ENCODE measurements at places on chromosomes 4 and X.

- DNase-seq: no peak
Measured at GRCh38 chrX:130702867-130703707, 199.9 kb downstream of the ENOX2 start.

- DNase-seq: peak; percentile 20
Measured at GRCh38 chr4:83490876-83491450, 6.1 kb upstream of the ABRAXAS1 start.

DNA sequence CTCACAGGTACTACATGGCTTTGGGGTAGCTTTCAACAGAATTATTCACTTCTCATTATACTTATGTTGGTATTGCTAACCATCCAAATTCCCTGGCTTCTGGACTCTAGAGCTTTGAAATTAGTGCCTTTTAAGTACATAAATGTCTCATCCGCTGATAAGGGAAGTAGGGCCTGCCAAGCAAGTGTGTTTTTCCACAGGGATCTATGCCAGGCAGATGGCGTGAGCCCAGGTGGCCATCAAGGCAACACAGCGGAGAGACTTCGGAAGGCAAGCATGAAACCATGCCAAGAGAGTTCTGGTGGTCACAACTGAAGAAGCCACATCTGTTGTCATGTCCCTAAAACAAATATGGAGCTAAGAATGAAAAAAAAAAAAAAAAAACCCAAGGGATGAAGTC is 503.1 kb upstream of the LCORL start:
- no peak for DNase-seq

GRCh38 chr4:1053080-1053661 is 41.7 kb downstream of the FGFRL1 start:
- no peak for DNase-seq

DNA sequence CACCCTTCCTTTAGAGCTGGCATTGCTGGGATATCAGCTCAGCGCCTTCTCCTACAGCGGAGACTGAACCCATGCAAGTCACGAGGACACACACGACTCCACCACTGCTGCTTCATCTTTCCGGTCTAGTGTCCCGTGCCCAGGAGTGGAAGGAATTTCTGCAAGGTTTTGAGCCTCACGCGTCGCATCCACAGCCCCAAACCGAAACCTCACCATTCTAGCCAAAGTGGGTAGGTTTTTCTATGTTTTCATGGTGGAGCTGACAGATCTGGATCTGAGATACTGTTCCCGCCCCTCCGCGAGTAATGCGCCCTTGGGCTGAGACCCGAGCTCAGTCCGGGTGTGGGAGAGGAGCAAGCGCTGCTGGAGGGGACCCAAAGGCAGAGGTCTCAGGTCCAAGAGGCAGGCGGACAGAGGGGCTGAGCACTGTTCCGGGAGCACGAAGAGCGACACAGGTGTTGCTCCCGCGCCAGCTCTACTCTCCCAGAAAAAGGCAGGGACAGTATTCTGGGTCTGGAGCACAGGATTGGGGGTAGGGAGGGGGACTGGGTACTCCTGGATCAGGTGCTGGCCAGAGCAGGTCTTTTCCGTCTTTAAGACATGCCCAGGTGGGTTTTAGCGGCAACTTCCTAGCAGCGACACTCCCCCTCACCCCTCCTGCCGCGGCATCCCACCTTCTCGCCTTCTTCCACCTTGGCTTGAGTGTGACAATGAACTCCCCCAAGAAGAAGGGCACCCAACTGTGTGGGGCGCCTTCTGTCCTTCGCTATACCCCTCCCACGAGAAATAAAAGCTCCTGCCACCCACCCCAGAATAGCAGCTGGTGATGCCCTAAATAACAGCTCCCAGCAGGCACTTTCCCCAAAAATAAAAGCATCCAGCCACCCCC is 1.8 kb downstream of the EPHA5 start:
- DNase-seq: no peak

DNA sequence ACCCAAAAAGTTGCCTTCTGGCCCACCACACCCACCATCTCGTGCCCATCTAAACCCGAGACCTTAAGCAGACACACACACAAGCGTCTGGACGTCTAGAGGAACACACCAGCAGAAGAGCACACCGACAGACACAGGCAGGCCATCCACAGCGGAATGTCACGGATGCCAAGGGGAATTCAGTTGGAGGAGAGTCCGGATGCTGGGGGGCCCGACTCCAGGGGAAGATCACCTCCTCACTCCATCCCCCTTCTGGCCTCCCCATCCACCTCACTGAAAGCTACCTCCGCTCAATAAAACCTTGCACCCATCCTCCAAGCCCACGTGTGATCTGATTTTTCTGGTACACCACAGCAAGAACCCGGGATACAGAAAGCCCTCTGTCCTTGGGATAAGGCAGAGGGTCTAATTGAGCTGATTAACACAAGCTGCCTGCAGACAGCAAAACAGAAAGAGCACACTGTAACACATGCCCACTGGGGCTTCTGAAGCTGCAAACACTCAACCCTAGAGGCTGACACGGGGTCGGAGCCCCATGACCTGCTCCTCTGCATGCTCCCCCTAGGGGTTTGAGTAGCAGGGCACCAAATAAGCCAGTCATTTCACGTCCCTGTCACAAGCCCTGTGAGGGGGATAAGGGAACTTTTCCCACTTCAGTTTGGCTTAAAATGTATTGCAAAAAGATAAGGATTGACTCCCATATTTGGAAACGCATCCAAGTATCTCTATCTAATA is 339.6 kb upstream of the PCDH10 start:
- DNase-seq: no peak

GRCh38 chrX:155108427-155108826 is 37.1 kb downstream of the BRCC3 start:
- no peak for DNase-seq

DNA sequence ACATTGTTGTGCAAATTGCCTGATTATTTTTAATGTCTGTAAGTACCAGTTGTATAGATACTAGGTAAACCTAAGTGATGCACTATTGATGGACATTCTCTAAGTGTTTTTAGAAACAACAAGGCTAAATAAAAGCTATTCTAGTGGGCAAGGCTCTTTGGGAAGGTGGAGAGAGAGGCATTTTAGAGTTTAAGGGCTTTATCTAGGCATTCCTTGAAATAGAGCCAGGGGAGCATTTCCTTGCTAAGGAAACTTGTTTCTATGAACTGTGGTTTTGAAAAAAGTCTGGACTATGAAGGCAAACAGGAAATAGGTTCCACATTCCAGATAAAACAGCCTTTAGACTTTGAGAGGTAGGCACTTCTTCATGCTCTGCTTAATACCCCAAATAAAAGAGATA is 23.8 kb downstream of the BMX start:
- DNase-seq: no peak

GRCh38 chrX:107825698-107826237 is at the start of gene MID2:
Gene MID2, plus strand, starts transcription at chrX:107825866. Its CDS starts 561 bp downstream, at chrX:107826427.
- peak; percentile 55 for DNase-seq

DNA sequence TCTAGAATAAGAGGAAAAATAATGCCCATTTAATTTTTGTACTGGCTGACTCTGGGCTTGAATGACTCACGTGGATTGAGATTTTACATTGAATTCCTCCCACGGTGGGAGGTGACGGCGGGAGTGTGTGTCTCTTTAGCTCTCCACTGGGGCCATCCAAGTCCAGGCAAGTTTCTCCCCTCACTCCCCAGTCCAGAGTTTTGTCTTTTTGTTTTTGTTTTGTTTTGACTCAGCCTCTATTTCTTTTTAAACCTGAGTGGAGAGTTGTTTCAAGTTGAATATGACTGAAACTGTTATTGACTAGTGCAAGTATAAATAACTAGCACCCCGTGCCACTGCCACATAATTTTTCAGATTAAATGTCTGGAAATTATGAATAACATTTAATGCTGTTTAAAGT is 13.6 kb downstream of the CHST7 start:
- DNase-seq: no peak

- no peak for DNase-seq
Measured at GRCh38 chr4:40916218-40916555, 166.4 kb downstream of the NSUN7 start.

DNA sequence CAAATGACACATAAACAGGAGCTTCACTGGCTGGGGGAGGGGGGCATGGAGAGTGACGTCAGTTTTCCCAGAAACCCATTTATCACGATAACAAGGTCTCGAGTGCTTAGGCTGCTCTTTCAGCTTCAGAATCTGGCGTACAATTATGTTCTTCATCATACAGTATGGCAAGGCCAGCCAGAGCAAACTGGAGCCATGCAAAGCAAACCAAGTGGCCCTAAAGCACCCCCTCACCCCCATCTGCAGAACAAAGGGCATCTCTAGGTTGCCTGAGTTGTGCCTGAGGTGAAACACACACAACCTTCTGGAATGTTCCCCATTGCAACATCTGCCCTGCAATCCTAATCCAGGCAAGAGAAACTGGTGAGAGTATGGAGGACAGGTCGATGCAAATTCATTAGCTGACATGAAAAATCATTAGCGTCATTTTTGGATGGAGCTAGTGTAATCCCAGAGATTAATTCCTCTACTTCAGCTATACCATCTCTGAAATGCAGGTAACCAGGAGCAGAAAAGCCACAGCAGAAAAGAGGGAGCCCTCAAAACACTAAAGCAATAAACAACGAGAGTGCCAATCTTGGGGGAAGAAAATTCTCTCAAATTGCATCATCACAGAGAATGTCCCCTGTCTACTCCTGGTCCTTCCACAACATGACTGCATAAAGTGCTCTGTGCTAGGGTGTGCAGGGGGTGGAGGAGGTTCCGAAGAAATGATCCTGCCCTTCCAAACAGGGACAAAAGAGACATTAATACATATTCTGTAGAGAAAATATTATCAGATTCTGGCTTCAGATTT is 1.8 kb downstream of the SEPTIN6 start:
- DNase-seq: no peak

DNA sequence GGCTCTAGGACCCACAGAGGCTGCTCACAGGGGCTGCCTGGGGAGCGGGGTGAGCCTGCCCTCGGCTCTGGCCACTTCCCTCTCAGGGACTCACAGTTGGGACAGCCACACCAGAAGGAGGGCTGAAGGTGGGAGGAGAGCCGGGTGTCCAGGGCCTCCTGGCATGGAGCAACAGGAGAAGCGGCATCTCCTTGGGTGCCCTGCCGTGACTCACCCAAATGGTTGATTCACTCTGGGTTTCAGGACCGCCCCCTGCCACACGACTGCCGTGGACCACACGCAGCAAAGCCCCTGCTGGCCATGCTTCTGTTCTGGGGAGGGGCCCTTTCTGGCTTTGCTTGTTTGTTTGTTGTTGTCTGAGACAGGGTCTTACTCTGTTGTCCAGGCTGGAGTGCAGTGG is 86.0 kb upstream of the AFAP1 start:
- no peak for DNase-seq

GRCh38 chrX:151828439-151829080 is 84.1 kb upstream of the MAGEA4 start:
- DNase-seq: no peak

DNA sequence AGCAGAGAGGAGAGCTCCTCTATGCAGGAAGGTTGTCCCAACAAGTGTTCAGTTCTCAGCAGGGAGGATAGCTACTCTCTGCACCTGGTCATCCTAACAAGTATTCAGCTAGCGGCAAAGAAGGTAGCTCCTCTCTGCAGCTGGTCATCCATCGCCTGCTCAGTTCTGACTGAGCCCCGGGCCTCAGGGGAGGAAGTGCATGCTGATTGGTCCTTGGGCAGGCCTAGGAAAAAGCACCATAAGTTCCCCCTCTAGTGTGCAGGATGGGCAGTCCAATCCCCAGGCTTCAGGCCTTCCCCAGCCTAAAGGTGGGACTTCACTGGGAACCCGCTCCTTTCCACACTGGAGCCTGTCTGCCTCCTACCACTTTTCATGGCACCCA is 4.4 kb upstream of the FBXW7 start:
- DNase-seq: no peak

GRCh38 chr4:15958562-15958961 is 4.4 kb downstream of the FGFBP2 start:
- no peak for DNase-seq

GRCh38 chr4:123415977-123416376 is 19.4 kb downstream of the SPRY1 start:
- DNase-seq: no peak

DNA sequence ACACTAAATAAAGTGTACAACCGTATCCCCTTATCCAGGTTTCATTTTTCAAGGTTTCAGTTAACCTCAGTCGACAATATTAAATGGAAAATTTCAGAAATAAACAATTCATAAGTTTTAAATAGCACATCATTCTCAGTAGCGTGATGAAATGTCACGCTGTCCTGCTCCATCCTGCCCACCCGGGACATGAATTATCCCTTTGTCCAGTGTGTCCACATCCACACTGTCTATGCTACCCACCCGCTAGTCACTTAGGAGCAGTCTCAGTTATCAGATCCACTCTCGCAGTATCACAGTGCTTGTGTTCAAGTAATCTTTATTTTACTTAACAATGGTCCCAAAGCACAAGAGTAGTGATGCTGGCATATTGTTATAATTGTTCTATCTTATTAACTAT is 54.7 kb downstream of the FRYL start:
- DNase-seq: no peak

DNA sequence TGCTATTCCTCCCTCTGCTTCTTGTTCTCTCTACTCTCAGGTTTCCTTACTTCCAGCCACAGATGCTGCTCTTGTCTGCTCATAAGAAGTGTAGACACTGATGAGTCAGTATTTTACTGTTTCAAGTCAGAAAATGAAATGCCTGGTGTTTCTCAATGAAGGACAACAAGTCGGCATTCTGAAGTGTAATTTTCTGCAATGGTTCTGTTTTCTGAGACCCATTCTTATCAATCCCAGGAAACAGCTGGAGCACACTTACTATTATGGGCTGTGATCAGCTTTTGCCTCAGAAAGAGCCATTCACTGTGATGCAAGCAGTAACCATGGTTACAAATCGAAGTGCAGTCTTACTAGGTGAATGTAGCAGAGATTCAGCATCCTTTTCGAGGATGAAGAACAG is 42.0 kb downstream of the SLC4A4 start:
- DNase-seq: no peak

- no peak for DNase-seq
Measured at GRCh38 chrX:44344194-44344593, 722 bp upstream of the EFHC2 start.

- no peak for DNase-seq
Measured at GRCh38 chrX:119155416-119156035, 27.9 kb upstream of the KIAA1210 start.

- DNase-seq: no peak
Measured at GRCh38 chr4:67131224-67131623, 414.1 kb downstream of the CENPC start.

- DNase-seq: peak; percentile 43
Measured at GRCh38 chr4:53601251-53601764, 10.0 kb upstream of the LNX1 start.

DNA sequence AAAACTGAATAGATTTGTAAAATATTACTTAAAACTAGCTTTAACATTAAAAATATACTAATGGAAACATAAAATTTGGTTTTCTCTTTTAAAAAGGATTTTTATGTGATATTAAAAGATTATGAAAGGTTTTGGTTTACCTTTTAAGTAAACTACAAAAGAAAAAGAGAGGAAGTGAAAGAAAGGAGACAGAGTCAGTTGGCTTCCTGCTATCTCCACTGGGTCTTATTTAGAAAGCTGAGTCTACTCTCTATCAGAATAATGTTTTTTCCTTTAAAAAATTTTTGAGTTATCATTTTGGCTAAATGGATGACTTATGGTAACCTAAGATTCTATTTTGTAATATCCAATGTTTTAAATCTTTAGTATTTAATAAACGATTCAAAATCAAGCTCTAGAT is 21.6 kb upstream of the ATP8A1 start:
- DNase-seq: no peak

GRCh38 chr4:4995103-4995907 is 24.0 kb downstream of the CYTL1 start:
- peak; percentile 75 for DNase-seq

GRCh38 chr4:174847801-174848427 is 18.9 kb upstream of the GLRA3 start:
- DNase-seq: no peak

- no peak for DNase-seq
Measured at GRCh38 chrX:108224218-108224617, 132.6 kb downstream of the ATG4A start.

- DNase-seq: no peak
Measured at GRCh38 chr4:159271856-159272255, 169.0 kb downstream of the RAPGEF2 start.
